ENCODE measurements at places on chromosomes 11 and 22.

DNA sequence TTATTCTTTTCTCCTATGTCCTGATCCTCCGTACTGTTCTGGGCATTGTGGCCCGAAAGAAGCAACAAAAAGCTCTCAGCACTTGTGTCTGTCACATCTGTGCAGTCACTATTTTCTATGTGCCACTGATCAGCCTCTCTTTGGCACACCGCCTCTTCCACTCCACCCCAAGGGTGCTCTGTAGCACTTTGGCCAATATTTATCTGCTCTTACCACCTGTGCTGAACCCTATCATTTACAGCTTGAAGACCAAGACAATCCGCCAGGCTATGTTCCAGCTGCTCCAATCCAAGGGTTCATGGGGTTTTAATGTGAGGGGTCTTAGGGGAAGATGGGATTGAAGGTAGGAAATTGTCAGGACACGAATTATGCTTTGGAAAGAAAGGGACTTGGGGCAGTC is 843 bp downstream of the OR51T1 start:
- no peak for DNase-seq

DNA sequence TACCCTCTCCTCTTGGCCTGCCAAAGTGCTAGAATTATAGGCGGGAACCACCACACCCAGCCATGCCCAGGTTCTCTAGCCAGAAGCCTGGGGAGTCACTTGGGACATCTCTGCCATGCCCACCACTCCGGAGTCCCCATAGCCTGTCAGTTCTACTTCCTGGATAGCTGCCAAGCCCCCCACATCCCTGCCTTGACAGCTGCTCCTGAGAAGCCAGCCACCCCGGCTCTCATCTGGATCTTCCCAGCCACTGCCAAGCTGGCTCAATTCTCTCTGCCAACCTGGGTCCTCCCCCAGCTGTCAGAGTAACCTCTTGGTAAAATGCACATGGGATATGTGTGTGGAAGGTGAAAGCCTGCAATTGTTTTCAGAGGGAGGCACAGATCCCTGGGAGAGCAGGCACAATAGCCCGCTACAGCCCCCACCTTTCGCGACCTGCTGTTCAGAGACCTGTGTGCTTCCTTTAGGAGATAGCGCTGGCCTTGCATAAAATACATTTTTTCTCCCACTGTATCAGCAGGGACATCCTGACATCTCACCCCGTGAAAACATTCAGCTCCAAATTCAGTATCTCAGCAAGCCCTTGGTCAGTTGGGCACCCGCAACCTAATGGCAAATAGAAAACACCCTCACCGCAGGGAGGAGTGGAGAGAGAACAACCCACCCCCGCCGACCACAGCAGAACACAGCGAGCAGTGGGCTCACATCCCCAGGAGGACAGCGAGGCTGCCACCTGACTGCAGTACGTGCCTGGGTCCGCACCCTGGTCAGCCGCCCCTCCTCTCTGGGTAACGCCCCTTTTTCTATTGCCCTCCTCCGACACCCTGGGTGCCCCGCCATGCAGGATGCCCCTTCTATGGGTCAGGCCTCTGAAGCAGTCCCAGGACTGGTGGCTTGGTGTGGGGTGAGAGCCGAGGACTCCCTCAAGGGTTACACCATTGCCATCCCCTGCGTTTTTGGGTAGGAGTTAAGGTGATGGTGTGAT is 1342.2 kb downstream of the BRD1 start:
- DNase-seq, result no peak

DNA sequence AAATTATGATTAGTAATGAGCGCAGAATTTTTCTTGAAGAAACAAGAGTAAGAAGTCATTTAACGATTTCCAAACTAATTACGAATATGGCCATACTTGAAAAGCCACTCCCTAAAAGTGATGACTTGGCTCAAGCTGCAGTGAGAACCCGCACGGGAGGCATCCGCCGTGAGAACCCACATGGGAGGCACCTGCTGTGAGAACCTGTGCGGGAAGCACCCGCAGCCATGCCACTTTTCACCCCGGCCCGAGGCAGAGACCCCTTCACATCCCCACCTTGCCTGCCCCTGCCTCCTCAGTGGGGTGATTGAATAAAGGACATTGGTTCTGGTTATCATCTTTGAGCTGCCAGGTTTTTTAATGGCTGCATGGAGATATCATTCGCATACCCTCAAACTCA is 89.7 kb downstream of the BRD1 start:
- DNase-seq, result no peak

DNA sequence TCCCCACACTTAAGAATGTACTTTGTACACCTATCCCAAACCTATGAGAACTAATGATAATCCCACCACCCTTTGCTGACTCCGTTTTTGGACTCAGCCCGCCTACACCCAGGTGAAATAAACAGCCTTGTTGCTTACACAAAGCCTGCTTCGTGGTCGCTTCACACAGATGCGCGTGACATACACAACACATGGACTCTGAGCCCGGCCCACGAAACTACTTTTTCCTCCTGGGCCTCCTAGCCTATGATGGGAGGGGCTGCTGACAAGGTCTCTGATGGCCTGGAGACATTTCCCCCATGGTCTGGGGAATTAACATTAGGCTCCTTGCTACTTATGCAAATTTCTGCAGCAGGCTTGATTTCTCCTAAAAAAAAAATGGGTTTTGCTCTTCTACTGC is 1176.4 kb upstream of the RAG2 start:
- DNase-seq, result no peak

GRCh38 chr11:64441127-64441526 is 82.2 kb downstream of the RPS6KA4 start:
- DNase-seq, result no peak

- DNase-seq, result no peak
These were observed 39.8 kb upstream of the POGLUT3 start for GRCh38 chr11:108538022-108538424.
